ENCODE measurements at places on chromosomes 7 and 10.
A peak's percentile ranks its signal among the peaks of the same experiment; 100 is the strongest.

DNA sequence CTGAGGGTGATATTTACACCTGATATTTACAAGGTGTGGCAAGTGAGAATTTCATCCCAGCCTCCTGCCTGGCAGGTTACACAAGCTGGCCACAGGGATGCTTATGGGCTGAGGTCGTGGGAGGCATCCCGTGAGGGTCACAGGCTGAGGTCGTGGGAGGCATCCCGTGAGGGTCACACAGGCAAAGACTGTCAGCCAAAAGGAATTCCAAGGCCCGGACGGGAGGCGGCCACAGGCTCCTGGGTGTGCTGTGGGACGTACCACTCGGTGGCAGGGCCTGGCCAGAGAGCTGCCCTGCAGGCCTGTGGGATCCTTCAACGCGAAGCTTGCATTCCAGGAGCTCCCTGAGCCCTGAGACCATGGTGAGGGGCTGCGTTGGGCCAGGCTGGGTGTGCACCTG, 460.6 kb downstream of the DNAJB6 start:
- DNase-seq = no peak

- DNase-seq = no peak
Observed at GRCh38 chr10:35462491-35462934, 126.2 kb downstream of the CCNY start.

GRCh38 chr10:23496727-23497126, 57.9 kb downstream of the OTUD1 start:
- DNase-seq = no peak

DNA sequence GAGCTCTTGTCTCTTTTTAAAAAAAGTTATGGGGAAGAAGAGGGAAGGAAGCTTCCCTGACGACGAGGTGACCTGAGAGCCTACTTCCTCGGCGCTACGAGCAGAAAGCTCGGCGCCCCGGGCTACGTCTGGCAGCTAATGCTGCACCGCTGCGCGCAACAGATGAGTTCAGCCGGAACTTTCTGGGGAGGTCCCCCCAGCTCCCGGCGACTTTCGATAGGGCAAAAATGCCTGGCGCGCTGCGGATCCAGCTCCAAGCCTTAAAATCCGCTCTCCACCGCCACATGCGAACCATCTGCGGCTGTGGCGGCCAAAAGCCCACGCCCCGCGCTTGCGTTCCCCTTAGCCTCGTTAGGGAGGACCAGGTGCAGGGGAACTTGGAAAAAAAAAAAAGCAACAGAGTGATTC, 621 bp downstream of the P4HA1 start:
- DNase-seq = no peak

DNA sequence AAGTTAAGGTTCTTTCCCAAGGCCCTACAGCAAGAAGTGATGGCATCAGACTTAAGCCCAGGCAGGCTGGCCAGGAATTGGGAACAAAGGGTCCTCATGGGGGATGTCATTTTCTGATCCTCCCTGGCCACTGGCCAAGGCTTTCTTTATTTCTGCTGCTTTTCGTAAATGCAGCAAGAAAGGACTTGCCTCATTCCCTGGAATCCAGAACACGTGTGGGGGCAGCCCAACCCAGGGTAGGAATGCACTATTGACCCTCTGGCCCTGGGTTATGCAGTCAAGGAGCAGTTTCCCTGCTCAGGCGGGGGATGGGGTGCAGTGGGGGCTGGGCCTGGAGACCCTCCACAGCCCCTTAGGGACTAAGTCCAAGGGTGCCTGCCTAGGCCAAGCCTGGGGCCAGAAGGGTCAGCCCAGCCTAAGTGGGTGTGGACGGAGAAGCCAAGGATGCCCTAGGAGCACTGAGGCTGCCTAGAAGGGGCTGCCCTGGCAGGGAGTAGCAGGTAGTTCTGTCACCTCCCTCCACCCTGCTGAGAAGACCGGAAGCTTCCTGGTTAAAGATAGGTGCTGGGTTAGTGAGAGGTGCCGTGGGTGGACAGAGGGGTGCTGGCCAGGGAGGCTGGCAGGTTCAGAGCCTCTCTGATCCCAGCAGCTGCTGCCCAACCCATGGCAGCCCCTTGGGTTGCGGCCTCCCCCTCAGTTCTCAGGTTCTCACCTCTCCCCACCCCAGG, 179.2 kb downstream of the SH3PXD2A start:
- peak; percentile 78 for DNase-seq
